ENCODE measurements at places on chromosomes 1 and 21.

- DNase-seq: no peak
Measured at GRCh38 chr21:25330266-25330665, 277.0 kb downstream of the MRPL39 start.

DNA sequence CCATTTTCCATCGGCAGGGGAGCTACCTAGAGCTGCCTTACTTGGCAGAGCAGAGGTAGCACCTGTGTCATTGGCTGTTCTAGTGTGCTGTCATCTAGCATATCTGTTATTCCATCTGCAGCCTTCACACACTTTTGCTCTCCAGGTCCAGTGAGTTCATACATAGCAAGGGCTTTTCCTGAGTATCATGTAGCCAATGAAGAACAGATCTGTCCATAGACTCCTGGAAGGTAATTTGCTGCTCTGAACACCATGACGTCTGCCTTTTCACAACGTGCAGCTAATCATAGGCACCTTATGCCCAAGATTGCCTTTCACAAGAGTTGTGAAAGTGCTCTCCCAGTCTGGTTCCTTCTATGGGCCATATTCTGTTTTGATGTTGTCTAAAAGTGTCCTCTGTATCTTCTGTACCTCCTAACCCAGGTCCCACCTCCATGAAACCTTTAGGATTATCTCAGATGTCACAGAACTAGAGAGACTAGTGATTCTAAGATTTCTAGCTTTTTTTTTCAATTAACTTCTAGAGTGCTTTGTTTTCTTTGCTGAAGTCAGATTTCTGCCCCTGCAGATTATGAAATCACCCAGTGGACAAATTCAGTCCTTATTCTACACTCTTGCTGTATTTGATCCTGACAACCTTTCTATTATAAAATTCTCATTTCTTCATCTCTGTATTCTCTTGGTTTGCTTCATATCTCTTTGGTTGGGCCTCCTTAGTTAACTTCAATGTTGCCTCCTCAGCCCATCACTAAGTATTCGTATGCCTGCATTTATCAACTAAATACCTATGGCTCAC is 134.8 kb downstream of the PBX1 start:
- no peak for DNase-seq

DNA sequence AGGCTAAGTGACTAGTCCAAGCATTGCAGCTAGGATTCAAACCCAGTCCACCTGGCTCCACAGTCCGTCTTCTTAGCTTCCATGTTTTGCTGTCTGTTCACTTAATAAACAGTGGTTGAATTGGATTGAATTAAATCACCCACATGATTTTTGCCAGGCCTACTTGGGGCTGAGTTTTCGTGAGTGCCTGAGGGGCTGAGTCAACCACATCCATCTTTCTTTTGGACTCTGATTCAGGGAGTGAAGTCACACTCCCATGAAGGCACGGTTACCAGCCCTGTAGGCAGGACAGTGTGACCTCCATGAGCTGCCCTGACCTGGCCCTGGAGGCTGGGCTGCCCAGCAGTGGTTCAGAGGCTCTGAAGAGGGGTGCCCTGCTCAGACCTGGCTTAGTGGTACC is 123.7 kb downstream of the ACTL8 start:
- no peak for DNase-seq

GRCh38 chr1:152473887-152474537 is 36.6 kb upstream of the LCE5A start:
- DNase-seq: no peak

GRCh38 chr1:10665930-10666850 is 130.3 kb downstream of the CASZ1 start:
- no peak for DNase-seq

Measured in type B pancreatic cell (in vitro differentiated cells).